KBM-7 (cell line): ENCODE measurements at places on chromosomes 11 and 22.
A peak's percentile ranks its signal among the peaks of the same experiment; 100 is the strongest.

- no peak for DNase-seq
These were observed 897.9 kb upstream of the FAT3 start for GRCh38 chr11:91326751-91327150.

DNA sequence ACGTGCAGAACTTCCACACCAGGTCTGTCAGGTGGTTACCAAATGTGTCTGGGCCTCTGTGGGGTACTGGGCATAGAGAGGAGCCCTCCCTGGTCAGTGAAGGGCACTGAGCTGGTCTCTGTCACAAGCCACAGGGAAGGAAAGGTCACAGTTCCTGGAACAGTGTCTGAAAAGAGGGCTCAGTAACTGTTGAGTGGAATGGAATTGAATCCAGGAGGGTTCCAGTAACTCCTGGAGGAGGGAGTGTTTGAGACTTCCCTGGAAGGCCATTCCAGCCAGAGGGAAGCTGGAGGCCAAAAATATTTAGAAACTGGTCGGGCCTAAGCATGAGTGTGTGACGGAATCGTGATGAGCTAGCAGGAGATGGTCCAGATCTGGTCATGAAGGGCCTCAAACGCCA lies 7.9 kb downstream of the ACTN3 start:
- DNase-seq, result no peak

DNA sequence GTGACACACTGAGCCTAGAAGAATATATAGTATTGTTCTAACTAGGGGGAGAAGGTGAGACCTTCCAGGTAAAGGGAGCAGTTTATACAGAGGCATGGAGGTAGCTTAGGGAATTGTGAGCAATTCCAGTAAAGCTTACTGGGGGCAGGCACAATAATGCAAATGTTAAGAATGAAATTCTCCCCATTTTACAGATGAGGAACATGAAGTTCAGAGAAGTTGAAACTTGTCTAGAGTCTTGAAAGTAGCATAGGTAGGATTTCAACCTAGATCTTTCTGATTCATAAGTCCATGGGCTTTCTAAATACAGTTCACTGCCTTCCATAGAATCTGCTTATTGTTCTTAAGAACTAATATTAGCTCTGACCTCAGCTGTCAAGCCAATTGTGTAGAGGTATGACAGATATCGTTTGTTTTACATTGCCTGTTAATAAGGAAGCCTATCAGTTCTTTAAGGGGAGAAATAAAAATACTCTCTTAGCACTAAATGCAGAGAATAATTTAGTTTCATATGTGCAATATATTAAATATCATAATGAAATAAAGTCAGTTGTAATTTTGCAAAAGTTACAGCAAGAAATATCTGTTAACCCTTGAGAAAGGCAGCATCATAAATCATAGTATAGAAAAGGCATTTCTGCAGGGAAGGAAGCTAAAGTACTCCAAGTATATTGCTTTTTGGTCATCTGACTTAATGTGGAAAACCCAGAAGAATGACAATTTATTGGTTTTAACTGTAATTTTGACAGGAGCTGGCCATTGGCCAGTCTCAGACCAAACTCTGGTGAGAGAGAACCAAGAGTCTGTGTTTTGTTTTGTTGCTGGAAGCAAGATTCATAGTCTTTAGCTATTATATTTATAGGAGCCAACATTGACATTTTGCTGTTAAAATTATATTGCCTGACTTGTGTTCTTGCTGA lies 181.8 kb downstream of the UVRAG start:
- DNase-seq, result no peak

DNA sequence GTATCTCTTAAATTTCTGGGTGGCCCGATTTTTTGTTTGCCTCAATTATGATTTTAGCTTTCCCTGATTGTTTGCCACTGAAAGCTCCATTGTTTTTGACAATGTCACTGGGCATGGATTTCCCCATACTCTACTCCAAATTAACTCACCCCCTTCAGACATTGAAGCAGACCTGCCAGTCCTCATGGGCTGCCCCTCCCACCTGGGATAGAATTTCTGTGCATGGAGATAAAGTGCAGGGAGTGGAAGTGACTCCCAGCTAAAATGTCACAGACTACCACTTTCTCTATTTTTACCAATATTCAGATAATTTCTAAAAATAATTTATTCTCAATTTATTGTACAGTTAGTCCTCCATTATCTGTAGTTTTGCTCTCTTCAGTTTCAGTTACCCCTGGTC lies 79.1 kb upstream of the CLPB start:
- DNase-seq, result no peak

- no peak for DNase-seq
These were observed 80.7 kb downstream of the RBFOX2 start for GRCh38 chr22:35947794-35948425.

GRCh38 chr11:6251120-6251733 lies 8.4 kb upstream of the CCKBR start:
- DNase-seq, result peak; percentile 76

DNA sequence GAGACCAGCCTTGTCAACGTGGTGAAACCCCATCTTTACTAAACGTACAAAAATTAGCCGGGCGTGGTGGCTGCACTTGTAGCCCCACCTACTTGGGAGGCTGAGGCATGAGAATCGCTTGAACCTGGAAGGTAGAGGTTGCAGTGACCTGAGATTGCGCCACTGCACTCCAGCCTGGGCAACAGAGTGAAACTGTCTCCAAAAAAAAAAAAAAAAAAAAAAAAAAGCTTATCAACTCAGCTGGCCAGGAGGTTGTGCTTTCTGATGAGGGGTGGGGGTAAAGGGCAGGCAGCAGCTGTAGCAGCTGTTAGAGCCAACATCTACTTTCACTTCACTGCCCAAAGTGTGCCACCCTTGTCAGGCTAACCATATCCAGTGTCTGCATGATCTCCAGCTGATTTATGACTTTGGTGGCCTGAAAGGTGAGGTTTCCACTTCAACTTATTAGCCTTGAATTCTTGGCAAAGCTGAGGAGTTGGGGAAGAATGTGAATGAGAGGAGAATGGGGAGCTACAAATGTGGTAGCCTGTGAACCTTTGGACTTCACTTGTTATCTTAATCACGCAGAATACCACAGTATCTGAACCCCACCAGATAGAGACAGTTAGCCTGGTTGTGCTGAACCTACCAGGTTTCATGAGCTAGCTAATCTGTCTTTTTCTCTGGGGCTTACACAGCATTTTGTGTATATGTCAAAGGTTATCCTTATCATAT lies 19.6 kb downstream of the RNF121 start:
- no peak for DNase-seq

DNA sequence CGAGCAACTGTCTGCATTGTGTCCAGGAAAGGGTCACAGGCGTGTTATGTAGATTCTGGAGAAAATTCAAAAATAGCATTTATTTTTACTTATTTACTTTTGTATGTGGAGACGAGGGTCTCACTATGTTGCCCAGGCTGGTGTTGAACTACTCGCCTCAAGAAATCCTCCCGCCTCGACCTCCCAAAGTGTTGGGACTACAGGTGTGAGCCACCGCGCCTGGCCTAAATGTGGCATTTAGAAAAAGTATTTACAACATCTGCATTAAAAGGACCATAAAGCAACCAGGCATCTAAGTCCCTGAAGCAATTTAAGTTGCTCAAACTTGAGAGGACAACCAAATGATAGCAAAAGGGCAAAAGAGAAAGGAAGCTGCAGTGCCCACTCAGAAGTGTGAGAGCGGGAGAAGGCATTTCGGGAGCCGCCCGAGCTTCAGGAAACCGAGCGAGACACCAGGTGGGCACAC lies 595 bp downstream of the TRIM66 start:
- no peak for DNase-seq

- peak; percentile 43 for DNase-seq
These were observed 8.5 kb downstream of the AMOTL1 start for GRCh38 chr11:94776351-94777321.

DNA sequence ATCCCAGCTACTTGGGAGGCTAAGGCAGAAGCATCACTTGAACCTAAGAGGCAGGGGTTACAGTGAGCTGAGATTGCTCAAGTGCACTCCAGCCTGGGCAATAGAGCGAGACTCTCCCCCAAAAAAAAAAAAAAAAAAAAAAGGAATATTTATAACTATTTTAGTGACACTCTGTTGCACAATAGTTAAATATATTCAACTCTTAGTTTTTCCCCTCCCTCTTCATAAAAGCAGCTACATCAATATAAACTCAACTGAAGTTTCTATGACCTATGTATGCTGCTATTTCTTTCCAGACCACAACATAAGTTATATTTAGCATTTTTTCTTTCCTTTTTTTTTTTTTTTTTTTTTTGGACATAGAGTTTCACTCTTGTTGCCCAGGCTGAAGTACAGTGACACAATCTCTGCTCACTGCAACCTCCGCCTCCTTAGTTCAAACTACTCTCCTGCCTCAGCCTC lies 19.2 kb downstream of the CELF1 start:
- no peak for DNase-seq

GRCh38 chr11:121358760-121359159 lies 66.2 kb downstream of the SC5D start:
- no peak for DNase-seq

- no peak for DNase-seq
These were observed 68.4 kb downstream of the TCF20 start for GRCh38 chr22:42202048-42202447.

DNA sequence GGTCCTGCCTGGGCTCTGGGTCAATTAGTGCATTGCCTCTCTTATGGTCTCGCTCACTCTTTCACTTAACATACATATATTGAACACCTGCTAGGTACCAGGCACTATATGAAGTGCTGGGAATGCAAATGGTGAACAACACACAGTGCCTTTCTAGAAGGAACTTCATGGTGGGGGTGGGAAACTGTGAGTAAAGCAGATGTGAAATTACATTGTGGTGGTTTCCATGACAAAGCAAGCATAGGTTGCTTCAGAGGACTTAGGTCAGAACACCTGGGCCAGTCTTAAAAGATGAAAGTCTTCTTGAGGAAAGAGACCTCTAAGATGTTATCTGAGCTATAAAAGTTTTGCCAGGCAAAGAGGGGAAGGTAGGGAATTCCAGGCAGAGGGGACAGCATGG lies 231.3 kb downstream of the BUD13 start:
- DNase-seq, result no peak

DNA sequence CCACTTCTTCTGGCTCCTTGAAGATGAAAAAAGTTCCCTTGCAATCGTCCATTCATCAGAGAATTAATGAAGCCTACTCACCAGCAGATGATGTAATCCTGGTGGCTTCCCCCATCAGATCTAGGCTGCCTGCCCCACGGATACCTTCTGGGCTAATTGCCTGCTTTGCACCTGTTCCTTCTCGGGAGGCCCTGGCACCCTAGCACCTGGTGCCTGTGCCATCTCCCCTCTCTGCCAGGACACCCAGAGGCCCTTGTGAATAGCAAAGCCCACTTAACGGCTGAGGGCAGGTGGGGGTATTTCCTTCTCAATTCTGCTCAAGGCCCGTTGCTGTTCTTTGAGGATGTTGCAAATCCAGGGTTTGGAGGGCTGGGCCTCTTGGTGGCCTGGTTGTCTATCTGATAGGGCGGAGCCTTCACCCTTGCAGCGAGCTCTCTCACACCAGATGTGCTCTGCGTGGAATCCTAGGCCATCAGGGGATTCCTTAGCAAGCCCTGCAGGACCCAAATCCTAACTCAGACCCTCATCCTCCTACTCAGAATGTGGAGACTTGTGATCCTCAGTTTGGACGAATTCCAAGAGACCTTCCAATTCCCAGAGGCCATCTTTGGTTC lies at the start of gene LMO2:
Gene LMO2 (minus strand): TSS at position 363 of the 614 bp plus-strand sequence. CDS start 22,360 bp downstream, outside the sequence.
- peak; percentile 89 for DNase-seq

- DNase-seq, result no peak
These were observed 176.0 kb downstream of the EFCAB6 start for GRCh38 chr22:43636086-43636485.

DNA sequence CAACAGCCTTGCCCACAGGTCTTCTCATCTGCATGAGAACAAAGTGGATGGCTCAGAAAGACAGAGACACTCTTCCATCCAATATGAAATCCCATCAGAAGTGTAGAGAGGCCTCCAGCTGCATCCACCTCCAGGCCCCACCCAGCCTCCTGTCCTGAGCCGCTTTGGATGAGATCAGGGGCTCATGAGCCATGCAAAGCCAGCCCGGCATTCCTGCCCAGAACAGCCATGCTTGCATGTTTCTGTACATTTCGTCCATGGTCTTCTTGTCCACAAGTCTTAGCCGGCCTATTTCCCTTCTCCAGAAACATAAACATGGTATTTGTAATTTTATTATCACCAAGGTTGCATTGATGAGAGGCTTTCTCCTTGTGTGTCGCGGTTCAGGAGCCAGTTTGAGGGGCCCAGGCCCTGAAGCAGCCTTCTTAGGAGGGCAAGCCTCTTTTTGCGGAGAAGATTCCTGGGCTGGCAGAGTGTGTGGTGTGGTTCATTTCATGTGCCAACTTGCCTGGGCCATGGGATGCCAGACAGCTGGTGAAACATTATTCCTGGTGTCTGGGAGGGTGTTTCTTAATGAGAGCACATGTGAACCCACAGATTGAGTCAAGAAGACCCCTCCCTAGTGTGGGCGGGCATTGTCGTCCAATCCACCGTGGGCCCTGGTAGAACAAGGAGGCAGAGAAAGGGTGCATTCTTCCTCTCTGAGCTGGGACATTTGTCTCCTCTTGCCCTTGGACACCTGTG lies 928.9 kb downstream of the TBC1D22A start:
- no peak for DNase-seq

DNA sequence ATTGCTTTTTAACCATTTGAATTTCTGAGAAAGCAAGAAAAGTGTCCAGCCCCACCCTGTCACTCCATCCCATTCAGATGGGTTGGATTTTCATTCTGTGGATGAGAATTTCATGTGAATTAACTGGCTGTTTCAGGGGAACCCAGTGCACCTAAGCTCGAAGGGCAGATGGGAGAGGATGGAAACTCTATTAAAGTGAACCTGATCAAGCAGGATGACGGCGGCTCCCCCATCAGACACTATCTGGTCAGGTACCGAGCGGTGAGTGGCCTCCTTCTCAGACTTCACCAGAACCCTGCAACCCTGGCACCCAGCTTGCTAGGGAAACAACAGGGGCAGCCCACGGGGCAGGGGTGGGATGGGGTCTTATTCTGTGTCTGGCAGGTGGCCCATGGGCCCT lies 58.6 kb upstream of the TTC12 start:
- DNase-seq, result no peak

- DNase-seq, result no peak
These were observed 22.5 kb downstream of the CD5 start for GRCh38 chr11:61124574-61125309.

DNA sequence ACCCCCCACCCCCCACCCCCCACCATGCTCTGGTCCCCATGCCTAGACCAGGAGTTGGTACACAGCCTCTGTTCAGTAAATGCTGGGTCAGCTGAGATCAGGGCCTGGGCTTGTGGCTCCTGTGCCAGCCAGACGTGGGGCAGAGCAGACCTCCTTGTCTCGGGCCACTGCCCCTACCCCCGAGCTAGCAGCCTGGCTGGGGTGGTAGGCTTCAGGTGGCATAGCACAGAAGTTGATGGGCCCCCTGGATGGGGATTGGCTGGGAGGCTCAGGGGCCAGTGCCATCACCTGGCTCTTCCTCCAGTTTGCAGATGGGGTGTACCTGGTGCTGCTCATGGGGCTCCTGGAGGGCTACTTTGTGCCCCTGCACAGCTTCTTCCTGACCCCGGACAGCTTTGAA lies 139.9 kb downstream of the PARVA start:
- DNase-seq, result no peak

GRCh38 chr22:25690798-25691197 lies 51.2 kb upstream of the MYO18B start:
- no peak for DNase-seq

- DNase-seq, result no peak
These were observed 11.3 kb downstream of the GGTLC2 start for GRCh38 chr22:22655452-22656290.
